ENCODE measurements at places on chromosomes 3 and 15. TPM values are rescaled to one million over a fixed set of nuclear protein-coding genes. Genes with fewer than 3 reads are reported as not detected.

- no peak for DNase-seq
These were observed 1.4 kb upstream of the ACP3 start for GRCh38 chr3:132315851-132316250.

DNA sequence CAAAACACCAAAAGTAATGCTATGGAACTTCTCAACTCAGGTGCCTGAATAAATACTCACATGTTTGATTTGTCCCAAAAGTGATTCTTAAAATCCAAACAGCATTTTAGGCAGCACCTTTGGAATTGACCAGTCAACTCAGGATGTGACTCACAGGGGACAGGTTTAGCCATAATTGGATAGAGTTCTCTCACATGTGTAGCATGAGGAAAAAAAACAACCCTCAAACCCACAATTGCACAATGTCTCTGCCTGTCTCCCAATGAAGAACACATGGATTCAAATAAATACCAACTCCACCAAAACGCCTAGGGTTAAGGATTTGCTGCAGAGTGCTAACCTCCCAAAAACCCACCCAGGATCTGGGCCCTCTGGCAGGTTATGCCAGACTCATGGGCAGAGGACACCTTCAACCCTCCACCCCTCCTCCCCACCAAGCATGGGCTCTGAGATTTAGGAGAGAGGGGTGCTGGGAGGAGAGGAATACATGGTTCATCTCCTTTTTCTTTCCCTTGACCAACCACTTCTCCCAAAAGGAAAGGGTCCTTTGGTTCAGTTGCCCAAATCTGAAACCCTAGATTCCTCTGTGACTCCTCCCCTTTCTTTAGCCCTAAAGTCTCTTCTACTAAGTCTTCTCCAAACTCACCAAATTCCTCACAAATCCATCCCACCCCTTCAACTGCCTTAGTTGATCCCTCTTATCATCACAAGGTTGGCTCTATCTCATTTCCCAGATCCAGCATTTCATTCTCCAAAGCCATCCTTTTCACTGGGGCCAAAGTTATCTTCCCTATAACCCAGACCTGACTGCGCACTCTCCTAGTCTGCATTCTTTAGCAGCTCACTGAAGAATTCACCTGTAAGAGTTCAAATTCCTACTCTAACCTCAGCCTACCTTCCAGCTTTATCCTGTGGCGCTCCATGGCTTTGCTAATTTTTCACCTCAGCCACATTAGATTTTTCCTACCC is 7.7 kb downstream of the RYK start:
- no peak for DNase-seq

GRCh38 chr3:49721896-49722781 is 1.6 kb downstream of the GMPPB start:
- no peak for DNase-seq

DNA sequence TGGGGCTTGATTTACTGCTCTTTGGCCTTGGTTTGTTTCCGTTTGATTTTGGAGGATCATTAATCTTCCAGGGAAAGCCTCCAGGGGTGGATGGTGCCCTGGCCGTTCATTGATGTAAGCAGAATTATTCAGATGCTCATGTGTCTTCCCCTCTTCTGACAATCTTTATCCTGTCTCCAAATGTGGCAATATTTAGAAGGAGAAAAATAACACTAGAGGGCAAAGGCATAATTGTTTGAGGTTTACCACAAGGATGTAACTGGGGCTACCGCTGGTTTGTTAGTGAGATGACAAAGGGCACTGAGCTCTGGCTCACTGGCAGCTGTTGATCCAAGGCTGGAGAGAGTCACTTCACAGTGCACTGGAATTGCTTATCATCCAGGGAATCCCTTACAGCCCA is 18.2 kb upstream of the PLCL2 start:
- DNase-seq, result no peak

CCRL2 gene
- total RNA-seq, result not detected

All from endodermal cell (in vitro differentiated cells).